Stimulated activated CD4-positive, alpha-beta T cell treated with anti-CD3 and anti-CD28 coated beads, Interleukin-1b, Interleukin-23, amount 100 ng/mL, for 4 hours (primary cell): ENCODE measurements at places on chromosomes 4 and X.

- DNase-seq: no peak
These were observed 75.9 kb upstream of the CAMK2D start for GRCh38 chr4:113837397-113837796.

DNA sequence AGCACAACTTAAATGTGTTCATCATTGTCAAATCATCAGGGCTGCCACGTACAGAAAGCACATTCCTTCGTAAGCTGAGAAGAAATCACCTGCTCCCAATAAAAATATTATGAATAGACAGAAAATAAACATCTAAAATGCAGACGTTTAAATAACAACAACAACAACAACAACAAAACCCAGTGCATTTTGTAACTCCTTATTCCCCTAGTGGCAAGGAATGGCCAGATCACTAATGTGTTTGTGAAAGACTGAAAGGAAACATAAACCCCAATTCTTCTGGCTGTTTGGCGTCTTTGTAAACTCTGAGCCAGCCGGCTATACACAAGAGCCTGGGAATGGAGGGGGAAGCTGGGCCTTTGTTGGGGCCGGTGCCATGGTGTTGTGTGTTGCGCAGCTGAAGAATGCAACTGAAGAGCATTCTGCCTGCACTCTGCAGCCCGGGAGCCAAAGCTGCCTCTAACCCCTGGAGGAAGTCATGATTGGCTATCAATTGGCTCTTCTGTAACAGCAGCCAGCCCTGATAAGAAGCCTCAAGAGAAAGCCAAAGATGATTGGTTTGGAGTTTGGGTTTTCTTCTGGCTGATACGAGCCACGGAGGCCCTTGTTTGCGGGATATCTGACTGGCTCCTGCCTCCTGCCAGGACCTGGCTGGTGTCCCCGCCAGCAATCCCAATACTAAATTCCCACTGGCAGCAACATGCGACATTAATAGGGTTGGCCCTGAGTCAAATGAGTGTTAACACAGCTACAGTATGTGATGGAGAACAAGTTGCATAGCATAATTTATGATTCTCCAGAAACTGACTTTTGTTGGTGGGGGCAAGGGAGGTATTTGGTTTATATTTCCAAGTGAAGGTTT lies 89.7 kb upstream of the TFDP3 start:
- DNase-seq: no peak

DNA sequence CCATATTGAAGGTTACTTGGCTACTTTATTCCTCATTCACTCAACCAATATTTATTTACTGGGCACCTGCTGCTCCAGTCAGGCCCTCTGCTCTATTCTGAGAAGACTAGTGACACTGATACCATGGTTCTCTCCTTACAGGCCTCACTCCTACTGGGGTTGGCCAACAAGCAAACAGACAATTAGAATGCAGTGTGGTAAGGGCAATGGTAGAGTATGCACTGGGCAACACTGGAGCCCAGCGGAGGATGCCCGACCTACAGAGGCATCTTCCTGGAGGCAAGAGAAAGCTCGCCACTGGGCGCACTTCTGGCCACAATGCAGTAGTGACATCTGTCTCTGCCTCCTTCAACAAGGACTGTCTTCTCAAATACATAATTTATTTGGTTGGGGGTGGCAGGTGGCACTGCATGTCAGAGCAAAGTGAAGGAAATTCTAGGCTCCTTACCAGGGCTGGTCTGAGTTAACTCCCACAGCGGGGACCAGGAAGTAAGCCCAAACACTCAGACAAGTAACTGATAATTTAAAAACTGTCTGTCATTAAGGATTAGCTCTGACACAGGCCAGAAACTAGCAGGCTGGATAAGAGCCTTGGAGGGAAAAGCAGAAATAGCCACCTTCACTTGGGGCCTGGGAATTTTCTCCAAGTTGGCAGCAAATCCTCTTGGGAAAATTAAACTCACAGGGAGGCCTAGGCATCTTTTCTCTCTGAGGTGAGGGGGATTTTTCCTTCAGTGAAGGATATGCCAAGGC lies 150.7 kb upstream of the EOLA2 start:
- DNase-seq: no peak

DNA sequence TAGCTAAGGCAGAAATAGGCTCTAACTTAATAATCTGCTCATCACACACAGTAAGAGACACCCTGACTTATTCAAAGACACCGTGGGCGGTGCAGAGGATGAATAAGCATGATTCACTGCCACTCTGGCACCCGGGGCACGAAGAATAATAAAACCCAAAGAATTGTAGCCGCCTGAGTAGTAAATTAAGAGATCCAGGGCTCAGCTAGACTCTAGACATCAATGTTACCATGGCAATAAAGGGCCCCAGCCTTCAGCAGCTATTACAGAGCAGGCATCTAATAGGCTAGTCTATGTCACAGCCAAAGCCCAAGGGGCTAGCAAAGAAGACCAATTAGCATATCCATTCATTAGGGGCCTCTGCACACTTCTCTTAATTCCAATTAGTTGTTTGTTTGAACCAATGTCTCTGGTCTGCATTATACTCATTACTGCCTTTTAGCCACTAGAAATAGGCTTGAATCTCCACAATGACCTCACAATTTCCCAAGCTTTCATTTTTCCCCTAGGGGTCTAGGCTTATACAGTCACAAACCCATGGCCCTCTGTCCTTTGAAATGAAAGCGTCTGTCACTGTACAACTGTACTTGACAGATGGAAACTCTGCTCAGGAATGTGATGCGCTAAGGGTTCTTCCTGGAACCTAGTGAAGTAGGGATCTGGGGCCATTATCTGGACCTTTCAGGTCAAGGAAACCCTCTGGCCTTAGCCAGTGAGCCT lies 3.0 kb upstream of the ATP1B4 start:
- peak; percentile 10 for DNase-seq

GRCh38 chr4:184163813-184164212 lies 53.9 kb downstream of the ENPP6 start:
- peak; percentile 5 for DNase-seq
